ENCODE measurements at places on chromosomes 6 and 20.

- no peak for DNase-seq
Observed at GRCh38 chr6:134379599-134379998, 61.7 kb upstream of the SGK1 start.

GRCh38 chr6:108650325-108650724 lies 89.6 kb downstream of the FOXO3 start:
- no peak for DNase-seq

GRCh38 chr6:56685102-56685733 lies 42.5 kb upstream of the DST start:
- no peak for DNase-seq

GRCh38 chr6:6808915-6809314 lies 220.4 kb downstream of the LY86 start:
- DNase-seq: no peak

- no peak for DNase-seq
Observed at GRCh38 chr20:24745617-24746350, 203.3 kb upstream of the CST7 start.

- no peak for DNase-seq
Observed at GRCh38 chr6:159681191-159681880, 11.7 kb downstream of the SOD2 start.

DNA sequence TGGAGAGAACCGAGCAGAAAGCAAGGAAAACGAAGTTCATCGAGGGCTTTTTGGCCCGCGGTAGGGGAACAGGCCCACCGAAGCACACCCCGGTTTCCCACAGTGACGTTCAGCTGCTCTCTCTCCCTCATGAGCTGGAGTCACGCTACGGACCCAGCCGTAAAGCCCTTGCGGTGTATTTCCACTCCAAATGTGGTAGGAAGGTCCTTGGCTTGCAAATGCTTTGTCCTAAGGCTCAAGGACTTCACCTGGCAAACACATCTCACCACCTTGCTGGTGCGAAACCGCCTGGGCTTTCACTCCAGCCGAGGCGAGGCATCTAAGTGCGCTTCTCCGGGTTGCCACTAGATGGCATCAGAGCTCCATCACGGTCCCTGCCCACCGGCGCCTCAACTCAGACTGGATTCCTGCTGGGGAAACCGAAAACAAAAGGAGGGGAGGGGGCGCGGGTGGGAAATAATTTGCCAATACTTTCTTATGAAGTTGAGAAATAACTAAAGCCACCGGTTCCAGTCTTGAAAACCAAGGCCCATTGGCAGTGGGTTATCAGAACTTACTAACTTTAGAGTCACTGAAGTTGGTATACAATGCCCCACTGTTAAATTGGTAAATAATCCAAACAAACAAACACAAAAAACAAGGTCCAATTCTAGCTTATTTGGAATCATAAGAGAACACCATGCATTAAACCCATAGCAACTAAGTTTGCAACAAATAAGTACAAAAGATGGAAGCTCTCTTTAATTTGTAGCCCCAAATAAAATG lies 13.4 kb upstream of the FOXC1 start:
- no peak for DNase-seq

GRCh38 chr6:85192596-85192995 lies 257.3 kb upstream of the NT5E start:
- no peak for DNase-seq

- no peak for DNase-seq
Observed at GRCh38 chr6:100112855-100113508, 119.0 kb upstream of the MCHR2 start.

GRCh38 chr6:13014504-13015378 lies 298.2 kb downstream of the PHACTR1 start:
- no peak for DNase-seq

DNA sequence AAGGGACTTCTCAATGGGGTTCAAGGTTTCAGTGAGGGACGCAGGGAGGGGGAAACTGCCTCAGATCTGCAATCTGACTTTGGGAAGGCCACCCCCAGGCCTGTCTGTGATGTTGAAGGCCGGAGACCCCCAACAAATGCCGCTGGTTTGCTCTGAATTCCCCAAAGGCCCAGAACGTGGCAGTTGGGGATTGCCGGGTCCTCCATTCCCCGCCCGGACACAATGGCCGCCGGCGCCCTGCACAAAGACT lies 326 bp upstream of the BCL2L1 start:
- no peak for DNase-seq

- no peak for DNase-seq
Observed at GRCh38 chr6:33183071-33183683, 9.1 kb downstream of the COL11A2 start.

- DNase-seq: no peak
Observed at GRCh38 chr6:142482974-142483373, 181.2 kb downstream of the ADGRG6 start.

DNA sequence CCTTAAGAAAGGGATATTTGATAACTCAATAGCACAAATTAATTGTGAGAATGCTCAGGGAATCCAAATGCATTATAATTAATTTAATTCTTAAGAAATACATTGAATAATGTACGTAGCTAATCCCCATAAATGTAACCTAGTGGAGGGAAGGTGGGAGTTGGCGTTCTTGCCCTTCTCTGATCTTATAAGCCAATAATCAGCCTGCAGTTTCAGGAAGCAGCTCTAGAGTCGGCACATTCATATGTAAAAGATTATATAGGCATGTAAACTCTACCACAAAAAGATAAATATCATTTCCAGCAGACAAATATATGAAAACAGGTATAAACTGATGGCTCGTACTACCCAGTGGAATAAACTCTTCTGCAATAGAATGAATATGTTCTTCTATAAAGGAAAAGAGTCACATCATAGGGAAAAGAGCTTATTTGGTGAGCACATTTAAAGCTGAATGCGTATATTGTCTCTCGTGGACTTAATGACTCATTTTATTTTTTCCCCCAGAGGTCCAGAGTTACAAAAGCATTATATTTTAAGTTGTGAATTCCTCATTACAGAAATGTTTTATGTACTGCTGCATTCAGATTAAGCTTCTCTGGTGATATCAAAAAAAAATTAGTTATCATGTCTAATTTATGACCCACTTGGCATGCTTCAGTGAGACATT lies 112.2 kb downstream of the TFAP2A start:
- DNase-seq: no peak

DNA sequence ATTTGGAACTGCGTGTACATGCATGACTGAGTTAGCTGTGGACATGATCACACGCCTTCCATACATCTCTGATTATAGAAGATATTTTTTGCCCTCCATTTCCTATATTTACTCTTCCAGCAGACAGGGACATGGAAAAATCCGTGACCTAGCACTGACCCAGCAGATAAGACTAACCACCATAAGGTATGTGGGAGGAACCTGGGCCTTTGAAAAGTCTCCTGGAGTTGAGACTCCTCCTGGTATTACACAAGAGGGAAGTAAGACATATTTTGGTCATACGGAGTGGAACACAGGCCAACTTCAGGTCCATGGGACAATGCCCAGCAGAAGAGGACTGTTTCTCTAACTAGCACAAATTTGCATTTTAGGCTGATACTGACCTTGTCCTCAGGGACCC lies 13.7 kb upstream of the SIRPB1 start:
- no peak for DNase-seq

- DNase-seq: no peak
Observed at GRCh38 chr20:37511610-37512275, 9.3 kb upstream of the NNAT start.

DNA sequence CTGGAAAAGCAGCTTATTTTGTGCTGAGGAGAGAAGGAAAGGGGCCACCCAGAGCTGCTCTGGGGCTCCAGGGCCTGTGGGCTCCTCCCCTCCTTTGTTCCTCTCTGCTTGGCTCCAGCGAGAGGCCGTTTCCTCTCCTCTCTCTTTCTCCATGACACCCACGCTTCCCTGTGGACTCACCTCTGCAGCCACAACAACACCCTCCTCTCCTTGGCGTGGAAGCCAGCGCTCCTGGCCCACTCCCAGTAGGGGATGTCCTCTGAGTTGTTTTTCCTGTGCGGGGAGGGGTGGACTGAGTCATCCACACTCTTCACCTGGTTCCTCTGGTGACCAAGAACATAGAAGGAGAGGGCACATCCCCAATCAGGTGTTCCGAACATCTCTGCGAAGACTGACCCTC lies 4.9 kb upstream of the CDSN start:
- no peak for DNase-seq

DNA sequence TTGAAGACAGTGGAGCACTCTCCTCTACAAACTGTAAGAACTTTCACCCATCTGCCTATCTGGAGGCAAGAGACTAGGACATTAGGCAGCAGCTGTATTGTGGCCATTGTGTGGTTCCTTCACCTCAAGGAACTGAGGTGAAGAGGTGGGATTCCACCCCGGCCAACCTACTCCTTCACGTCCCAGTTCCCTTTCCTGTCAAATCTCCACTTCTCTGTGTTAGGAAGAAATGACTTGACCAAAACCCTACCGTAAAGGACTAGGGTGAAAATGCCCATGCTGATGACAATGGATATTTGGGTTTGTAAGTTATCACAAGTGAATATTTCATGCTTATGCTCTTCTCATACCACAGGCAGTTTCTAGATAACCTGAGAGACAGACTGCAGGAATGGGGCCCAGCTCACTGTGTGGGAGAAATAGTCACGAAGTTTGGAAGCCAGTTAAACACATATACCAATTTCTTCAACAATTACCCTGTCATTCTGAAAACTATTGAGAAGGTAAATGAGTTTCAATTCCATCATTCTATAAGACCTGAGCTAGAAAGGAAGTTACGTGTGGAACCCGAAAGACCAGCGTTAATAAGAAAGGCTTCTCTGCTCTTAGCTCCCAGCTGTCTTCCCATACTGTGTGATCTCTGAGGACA lies 86.6 kb downstream of the ECT2L start:
- no peak for DNase-seq

- no peak for DNase-seq
Observed at GRCh38 chr20:36285746-36286447, 20.2 kb upstream of the DLGAP4 start.

GRCh38 chr6:43943781-43944250 lies 173.8 kb downstream of the VEGFA start:
- no peak for DNase-seq

- no peak for DNase-seq
Observed at GRCh38 chr6:116840091-116840490, 11.2 kb upstream of the GPRC6A start.

DNA sequence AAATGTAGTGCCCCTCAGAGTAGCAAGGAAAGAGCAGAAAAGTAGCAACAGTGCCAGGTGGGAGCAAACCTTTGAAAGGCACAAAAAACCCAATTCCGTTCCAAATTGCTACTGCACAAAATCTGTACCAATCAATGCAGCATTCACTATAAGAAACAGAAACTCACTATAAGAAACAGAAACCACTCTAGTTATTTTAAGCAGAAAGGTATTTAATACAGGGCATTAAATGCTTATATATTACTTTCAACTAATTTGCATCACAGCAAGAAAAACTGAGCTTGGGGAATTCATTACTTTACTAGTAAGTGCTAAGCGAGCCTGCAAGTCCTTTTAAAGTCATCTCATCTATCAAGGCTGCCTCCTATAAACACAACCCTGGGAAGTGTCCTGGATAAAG lies 116.5 kb upstream of the OLIG3 start:
- no peak for DNase-seq

DNA sequence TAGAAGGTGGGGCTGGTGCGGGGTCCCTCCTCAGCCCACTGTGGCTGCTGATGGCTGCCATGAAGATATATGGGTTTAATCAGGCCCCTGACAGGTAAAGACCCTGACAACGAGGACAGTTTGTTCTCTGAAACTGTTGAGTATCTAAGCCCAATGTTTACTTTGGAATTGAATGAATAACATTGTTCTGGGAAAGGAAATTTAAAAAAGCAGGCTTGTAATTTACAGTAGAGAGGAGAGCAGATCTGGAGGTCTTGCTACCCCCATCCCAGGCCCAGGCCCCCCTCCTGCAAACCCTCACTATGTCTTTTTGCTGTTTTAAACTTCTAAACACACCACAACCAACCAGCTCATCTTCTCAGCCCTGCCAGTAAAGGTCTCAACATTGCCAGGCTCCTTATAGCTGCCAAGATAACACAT lies 171.3 kb downstream of the CDC5L start:
- no peak for DNase-seq

- no peak for DNase-seq
Observed at GRCh38 chr6:15473741-15474161, 189.1 kb downstream of the DTNBP1 start.

DNA sequence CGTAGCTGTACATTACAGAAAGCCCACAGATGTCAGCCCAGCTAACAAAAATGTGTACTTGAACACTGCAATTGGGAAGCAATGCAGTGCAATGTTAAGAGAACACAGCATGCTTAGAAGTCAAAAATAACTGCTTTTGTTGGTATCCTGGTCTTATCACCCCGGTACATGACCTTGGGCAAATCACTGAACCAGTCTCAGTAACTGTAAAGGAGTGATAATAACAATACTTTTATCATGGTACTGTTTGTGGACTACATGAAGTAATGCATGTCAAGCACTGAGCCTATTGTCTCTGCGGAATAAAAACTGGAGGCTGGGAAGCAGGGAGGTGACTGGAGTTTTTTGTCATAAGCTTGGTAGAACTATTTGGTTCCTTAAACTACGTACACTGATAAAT lies 44.7 kb upstream of the SPDEF start:
- no peak for DNase-seq

DNA sequence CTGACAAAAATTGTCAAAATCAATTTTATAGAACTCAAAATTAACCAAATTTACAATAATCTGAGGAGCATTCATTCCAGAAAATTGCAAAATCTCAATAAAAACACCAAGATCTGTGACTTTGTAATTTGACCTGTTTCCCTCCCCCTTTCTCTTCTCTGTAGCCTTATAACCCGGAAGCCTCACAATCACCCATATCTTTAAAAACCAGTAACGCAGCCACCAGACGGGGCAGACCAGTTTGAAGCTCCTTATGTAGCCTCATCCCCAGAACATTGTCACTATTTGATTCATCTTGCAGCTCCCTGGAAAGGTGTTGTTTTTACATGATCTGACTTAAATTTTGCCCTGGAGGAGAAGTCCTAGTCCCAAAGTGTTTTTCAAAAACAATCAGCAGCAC lies 27.5 kb upstream of the TGM6 start:
- DNase-seq: no peak

- no peak for DNase-seq
Observed at GRCh38 chr20:56723331-56723730, 94.2 kb downstream of the TFAP2C start.

GRCh38 chr20:50746138-50746940 lies 15.0 kb downstream of the PARD6B start:
- no peak for DNase-seq

GRCh38 chr20:64161356-64162238 lies 2.7 kb upstream of the MYT1 start:
- no peak for DNase-seq

Measured in stimulated activated CD4-positive, alpha-beta T cell treated with anti-CD3 and anti-CD28 coated beads, Interleukin-1b, Interleukin-23, amount 100 ng/mL, for 24 hours (primary cell).